ENCODE measurements at places on chromosomes 7 and 10.

- DNase-seq = no peak
Observed at GRCh38 chr7:44391171-44391570, 65.8 kb upstream of the CAMK2B start.

- no peak for DNase-seq
Observed at GRCh38 chr7:140684066-140684950, 11.6 kb downstream of the ADCK2 start.

- DNase-seq = no peak
Observed at GRCh38 chr10:4748491-4749270, 77.3 kb upstream of the AKR1E2 start.

DNA sequence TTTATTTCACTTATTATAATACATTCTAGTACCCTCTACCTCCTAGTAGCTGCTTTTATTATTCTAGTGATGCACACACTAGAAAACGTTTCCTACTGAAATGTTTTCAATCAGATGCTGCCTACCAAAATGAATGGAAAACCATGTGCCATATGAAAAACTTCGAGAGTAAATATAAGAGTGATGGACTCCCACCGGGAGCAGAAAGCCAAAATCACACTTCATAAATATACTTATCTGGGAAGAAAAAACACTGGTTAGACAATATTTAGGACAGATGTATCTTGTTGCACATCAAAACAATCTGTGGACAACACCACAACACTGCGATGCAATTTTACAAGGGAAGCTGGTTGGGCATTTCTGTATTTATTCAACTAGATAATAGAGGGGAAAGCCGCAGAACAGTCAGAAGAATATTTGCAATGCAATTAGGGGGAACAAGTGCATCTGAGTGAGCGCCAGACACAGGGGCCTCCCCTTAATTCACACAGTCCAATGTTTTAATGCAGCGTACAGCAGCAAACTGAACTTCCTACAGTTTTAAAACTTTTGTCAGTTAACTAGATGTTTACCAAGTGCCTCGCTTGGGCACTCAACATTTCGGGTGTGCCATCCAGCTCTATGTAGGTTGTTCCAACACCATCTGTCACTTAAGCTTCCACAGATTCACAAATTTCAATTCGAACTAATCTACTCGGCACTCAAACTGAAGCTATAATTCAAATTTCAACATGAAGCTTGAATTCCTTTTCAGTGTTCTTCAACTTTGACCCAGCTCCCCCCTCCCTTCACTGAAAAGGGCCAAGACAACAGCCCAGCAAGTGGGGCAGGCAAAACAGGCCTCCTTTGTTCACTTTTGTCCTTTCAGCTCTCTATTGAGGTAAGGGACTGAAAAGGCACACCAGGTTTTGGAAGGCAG, 7.4 kb downstream of the NRCAM start:
- no peak for DNase-seq

GRCh38 chr7:51660516-51660915, 343.9 kb upstream of the COBL start:
- DNase-seq = no peak

DNA sequence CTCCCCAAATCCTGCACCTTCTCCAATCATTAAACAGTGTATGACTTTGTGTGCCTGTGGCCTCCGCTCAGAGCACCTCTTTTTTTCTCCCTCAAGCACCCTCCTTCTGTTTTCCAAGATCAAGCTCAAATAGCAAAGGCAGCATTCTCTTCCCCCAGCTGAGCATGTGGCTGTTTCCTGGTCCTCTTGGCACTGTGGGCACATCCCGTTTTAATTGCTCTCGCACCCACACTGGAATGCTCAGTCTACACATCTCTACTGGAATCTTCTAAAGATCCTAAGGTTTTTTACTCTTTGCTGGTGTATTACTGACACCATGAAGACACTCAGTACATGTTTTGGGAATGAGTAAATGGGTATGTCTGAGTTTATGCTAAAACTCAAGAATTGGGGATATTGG, 107.4 kb downstream of the WDFY4 start:
- no peak for DNase-seq

DNA sequence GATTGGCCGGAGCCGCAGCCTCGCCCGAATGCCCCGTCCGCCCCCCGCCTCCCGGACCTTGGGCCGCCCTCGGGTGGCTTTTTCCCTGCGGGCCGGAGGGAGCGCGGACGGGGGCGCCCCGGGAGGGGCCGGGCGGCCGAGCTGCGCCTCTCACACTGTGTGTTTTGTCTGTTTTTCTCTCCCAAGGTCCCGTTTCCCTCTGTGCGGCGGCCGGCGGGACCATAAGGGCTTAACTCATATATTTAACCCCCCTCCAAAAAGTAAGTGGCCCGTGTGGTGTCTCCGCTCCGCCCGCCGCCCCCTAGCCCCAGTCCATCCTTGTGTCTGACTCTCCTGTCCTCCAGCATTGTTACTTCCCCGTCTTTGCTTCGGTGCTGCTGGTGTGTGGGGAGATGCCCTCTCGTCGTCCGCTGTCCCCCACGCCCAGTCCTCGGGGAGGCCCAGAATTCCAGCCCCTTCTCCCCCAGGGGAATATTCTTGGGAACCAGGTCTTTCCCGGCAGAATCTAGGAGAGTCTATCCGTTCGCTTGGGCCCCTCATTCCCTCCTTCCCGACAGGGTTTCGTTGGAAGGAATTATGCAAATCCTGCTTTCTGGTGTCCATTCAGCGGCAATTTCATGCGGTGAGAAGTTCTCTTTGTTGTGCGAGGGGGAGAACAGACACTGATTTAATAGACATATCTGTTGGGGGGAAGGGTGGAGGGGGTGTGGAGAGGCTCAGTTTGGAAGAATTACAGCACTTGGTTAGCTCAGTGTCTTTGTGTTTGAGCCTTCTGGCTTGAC, 1.3 kb downstream of the LCOR start:
- DNase-seq = no peak
